ENCODE measurements at places on chromosomes 5 and 9.

DNA sequence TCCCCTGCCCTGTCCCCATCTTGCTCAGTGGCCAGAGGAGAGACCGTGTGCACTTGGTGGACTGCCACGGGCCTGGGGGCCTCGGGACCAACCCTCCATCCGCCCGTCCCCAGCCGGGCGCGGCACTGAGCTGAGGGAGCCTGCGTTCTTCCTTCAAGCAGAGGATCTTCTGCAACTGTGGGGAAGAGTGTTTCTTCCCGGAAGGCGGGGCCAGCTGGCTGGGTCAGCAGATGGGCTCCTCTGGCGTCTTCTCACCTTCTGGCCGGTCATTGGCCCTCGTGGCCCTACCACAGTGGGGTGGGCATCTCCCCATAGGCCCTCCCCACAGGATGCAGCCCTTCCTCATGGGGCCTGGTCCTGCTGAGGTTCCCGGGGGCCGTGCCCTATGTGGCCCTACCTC, 17.4 kb downstream of the RXRA start:
- H3K36me3 ChIP-seq = no peaks in the 10 kb centered on the region
- H3K4me3 ChIP-seq = no peak overlapping the region
- H3K27me3 ChIP-seq = no peaks in the 10 kb centered on the region
- peaks cover 54% of the 10 kb centered on the region for H3K4me1 ChIP-seq

DNA sequence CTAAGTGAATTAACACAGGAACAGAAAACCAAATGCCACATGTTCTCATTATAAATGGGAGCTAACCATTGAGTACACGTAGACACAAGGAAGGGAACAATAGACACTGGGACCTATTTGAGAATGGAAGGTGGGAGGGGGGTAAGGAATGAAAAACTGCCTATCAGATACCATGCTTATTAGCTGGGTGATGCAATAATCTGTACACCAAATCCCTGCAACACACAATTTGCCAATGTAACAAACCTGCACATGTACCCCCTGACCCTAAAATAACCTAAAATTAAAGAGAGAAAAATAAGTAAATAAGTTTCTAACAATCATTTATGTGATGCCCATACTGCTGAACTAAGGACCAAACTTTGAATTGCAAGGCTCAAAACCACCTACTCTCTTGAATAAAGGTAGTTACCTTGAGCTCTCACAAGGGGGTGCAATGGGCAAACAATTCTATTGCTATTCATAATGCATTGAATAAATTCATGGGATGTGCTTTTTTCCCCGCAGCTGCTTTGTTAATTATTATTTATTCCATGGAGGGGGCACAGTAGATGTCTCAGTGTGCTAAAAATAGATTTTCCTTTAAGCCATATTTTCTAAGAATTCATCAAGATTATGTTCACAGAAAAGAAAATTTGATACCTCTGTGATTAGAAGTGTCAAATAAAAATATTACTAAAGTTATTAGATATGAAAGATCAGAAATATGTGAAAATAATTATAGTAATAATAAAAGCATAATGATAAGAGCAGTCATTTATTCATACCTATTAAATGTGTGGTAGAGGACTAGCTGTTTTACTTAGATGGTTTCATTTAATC, 76.2 kb upstream of the PTPN3 start:
- no peak for DNase-seq
- H3K27me3 ChIP-seq = peaks cover 23% of the 10 kb centered on the region
- no peak overlapping the region for H3K4me3 ChIP-seq
- no peak overlapping the region for H3K27ac ChIP-seq
- H3K36me3 ChIP-seq = peaks cover 3% of the 10 kb centered on the region

DNA sequence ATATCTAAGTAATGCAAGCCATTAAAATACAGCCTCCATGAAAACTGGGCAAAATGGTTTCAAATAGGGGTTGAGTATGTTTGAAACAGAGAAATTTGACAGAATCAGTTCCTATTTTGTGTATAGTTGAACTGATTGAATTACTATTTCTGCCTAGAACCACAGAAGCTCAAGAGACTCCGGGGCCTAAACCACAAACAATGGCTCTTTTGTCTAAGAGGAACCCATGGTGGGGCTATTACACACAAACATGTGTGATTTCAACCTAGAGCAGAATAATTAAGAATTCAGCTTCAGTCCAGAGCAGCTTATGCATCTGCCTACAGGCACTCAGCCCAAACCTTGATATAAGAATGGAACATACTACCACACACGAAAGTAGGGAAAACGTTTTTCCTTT, 171.2 kb upstream of the MPDZ start:
- no peak overlapping the region for H3K4me3 ChIP-seq
- no peaks in the 10 kb centered on the region for H3K36me3 ChIP-seq
- no peak overlapping the region for H3K27ac ChIP-seq
- peaks cover 12% of the 10 kb centered on the region for H3K4me1 ChIP-seq
- DNase-seq = no peak
- peaks cover 38% of the 10 kb centered on the region for H3K27me3 ChIP-seq

- H3K4me3 ChIP-seq = no peak overlapping the region
- no peak overlapping the region for H3K27ac ChIP-seq
- H3K36me3 ChIP-seq = no peaks in the 10 kb centered on the region
- peaks cover 27% of the 10 kb centered on the region for H3K27me3 ChIP-seq
- no peak for DNase-seq
- H3K4me1 ChIP-seq = no peaks in the 10 kb centered on the region
Observed at GRCh38 chr5:66340786-66341185, 196.7 kb downstream of the SREK1 start.

GRCh38 chr9:8633784-8634183, 834.2 kb upstream of the DMAC1 start:
- no peak overlapping the region for H3K27ac ChIP-seq
- H3K4me1 ChIP-seq = no peaks in the 10 kb centered on the region
- no peak overlapping the region for H3K4me3 ChIP-seq
- no peak for DNase-seq
- no peaks in the 10 kb centered on the region for H3K36me3 ChIP-seq

DNA sequence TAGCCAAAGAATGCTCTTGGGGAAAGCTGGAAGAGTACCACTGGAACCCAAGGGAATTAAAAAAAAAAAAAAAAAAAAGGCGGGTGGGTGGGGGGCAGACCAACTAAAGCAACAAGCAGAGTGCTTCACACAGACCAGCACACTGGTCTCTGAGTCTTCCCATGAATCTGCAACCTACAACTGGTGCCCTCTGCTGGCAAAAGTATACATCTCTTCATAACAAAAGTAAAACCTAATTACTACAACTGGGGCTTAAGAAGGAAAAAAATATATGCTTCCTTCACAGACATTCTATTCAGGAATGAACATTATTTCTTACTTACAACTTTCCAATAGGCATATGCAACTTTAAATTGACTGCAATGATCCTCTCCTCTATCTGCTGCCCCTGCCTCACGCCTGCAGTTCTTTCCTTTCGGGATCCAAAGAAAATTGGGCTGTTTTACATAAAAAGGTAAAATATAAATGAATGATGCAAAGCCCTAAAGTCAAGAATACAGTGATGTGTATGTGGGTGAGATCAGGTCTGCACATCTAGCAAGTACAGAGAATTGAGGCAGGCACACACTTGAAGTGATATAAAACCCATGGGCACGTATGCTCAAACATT, 7.2 kb upstream of the KLHL3 start:
- H3K27ac ChIP-seq = no peak overlapping the region
- no peaks in the 10 kb centered on the region for H3K4me1 ChIP-seq
- H3K4me3 ChIP-seq = no peak overlapping the region

DNA sequence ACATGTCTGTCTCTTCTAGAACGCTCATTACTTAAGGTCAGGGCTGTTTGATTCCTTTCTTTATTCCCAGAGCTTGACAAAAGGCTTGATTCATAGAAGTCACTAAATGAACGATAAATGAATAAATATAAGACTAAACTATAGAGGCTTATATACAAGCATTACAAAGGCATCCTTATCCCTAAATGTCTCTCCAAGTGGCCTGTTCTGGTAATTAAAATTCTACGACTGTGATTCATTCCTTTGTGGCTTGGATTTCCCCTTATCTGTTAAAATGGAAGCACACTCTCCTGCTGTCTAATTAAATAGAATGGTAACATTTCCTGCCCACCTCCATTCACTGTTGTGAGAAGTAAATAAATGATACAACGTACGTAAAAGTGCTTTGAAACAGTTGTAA, 49.5 kb downstream of the C7 start:
- no peaks in the 10 kb centered on the region for H3K4me1 ChIP-seq
- DNase-seq = no peak
- no peaks in the 10 kb centered on the region for H3K27me3 ChIP-seq
- H3K36me3 ChIP-seq = no peaks in the 10 kb centered on the region
- no peak overlapping the region for H3K4me3 ChIP-seq
- no peak overlapping the region for H3K27ac ChIP-seq

GRCh38 chr5:143230676-143230996, 172.8 kb downstream of the NR3C1 start:
- peaks cover 30% of the 10 kb centered on the region for H3K4me1 ChIP-seq
- no peaks in the 10 kb centered on the region for H3K36me3 ChIP-seq
- no peak overlapping the region for H3K4me3 ChIP-seq
- no peaks in the 10 kb centered on the region for H3K27me3 ChIP-seq
- DNase-seq = no peak

- H3K36me3 ChIP-seq = no peaks in the 10 kb centered on the region
- no peak overlapping the region for H3K4me3 ChIP-seq
- no peak overlapping the region for H3K27ac ChIP-seq
- no peaks in the 10 kb centered on the region for H3K4me1 ChIP-seq
Observed at GRCh38 chr5:159616952-159617351, 286.7 kb upstream of the IL12B start.

Measured in osteocyte (in vitro differentiated cells).